Tracheal epithelial cell (primary cell): ENCODE measurements at places on chromosomes 13 and 19. TPM values are rescaled to one million over a fixed set of nuclear protein-coding genes. Genes with fewer than 3 reads are reported as not detected.

The RASIP1 gene
- 2.9 and 3.2 TPM in 2 replicates for total RNA-seq

The CALR3 gene
- 0.64 TPM in 1 of 2 replicates, not detected in the other for total RNA-seq

The ARID3A gene
- total RNA-seq, result 19.2 and 21.4 TPM in 2 replicates

The VSTM2B gene
- not detected in 2 replicates for total RNA-seq

The KCTD12 gene
- 21.0 and 24.1 TPM in 2 replicates for total RNA-seq

The ZSCAN4 gene
- 0.24 TPM in 1 of 2 replicates, not detected in the other for total RNA-seq

The AMER2 gene
- total RNA-seq, result not detected in 2 replicates

The ACP5 gene
- 46.7 and 66.5 TPM in 2 replicates for total RNA-seq

The SLAIN1 gene
- total RNA-seq, result 0.21 and 2.9 TPM in 2 replicates
